ENCODE measurements at places on chromosomes 4 and X.

DNA sequence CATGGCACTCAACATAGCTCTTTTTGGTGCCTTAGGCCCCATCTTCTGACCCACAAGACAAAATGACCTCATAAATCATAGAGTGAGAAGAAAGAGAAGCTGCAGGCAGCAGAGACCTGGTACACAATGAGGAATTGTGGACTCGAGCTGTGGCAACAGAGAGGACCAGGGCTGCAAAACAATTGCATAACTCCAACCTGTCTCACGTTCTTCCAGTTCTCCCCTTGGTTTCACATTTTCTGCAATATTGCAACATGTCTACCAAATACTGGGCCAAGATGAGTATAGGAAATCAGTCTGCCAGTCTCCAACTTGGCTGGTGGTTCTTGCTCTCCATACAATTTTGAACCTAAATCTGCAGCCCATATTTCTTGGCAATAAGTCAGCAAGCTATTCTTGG lies 105.3 kb downstream of the KDR start:
- no peak for DNase-seq

GRCh38 chr4:17112292-17112659 lies 213.8 kb upstream of the LDB2 start:
- DNase-seq: peak; percentile 29

GRCh38 chr4:178198691-178199090 lies 756.5 kb upstream of the AGA start:
- no peak for DNase-seq

DNA sequence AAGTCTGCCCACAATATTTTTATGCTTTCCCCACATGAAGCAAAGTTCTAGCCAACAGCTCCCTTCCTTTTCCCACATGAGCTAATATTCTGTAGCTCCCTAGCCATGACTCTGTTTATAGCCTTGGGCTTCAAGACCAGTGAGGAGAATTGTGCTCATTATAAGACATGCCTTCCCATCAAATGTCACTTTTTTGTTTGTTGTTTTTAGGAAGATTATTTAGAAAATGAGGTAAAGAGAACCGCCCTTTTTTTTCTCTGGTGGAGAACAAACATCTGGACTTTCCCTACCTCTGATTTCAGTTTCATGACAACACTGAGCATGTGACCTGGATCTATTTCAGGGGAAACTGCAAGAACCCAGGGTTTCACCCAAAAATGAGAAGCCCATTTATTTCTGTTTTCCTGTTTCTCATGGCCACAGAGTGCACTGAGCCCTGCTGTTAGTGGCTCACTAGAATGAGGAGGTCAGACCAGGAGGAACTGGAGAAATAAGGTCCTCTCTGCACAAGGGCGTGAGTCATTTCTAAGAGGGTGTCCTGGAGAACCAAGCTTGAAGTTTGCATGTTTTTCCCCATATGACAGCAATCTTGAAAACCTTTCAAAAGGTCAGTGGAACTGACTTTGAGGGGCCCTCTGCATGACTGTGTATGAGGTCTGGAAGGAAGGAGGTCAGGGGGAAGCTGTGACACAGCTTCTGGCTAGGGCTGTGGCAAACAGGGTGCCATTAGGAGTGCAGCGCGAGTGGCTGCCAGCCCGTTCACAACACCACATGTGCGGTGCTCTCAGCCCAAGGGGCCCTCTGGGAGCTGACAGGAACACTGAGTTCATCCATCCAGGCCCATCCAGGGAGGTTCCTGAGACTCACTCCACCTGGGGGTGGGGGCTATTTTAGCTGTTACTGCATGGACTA lies 55.2 kb downstream of the CHST7 start:
- peak; percentile 35 for DNase-seq

GRCh38 chr4:56463711-56464110 lies 3.7 kb upstream of the SRP72 start:
- peak; percentile 31 for DNase-seq

GRCh38 chrX:12681047-12681446 lies 110.2 kb upstream of the PRPS2 start:
- no peak for DNase-seq

DNA sequence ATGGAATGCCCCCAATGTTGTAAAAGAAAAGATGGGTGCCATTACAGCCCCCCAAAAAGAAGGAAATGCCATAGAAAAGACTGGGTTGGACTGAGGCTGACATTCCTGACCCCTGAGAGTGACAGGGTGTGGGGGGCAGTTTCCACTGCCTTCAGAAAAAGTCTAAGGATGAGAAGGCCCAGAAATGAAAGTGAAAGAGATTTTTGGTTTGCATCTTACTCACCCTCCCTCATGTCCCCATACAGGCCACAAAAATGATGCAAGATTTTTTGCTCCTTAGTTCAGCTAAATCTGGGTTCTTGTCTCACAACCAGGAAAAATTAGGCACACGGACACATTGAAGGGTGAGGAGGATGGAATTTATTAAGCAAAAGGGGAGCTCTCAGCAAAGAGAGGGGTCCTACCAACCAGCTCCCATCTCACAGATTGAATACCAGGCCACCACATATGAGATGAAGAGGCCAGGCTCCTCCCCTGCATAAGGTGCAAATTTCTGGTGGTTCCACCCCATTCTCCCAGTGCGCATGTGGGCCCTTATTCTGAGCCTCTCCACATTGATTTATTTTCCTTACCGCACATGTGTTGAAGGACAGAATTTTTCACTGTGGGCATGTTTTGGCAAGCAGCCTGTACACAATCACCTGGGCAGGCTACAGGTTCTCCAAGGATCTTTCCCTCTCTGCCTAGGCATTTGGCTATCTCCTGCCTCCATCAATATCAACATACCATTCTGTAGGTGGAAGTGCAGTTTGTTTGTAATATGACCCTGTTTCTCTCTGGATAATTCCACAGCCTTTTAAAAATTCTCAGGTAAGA lies 18.8 kb downstream of the PPP4R3C start:
- no peak for DNase-seq

DNA sequence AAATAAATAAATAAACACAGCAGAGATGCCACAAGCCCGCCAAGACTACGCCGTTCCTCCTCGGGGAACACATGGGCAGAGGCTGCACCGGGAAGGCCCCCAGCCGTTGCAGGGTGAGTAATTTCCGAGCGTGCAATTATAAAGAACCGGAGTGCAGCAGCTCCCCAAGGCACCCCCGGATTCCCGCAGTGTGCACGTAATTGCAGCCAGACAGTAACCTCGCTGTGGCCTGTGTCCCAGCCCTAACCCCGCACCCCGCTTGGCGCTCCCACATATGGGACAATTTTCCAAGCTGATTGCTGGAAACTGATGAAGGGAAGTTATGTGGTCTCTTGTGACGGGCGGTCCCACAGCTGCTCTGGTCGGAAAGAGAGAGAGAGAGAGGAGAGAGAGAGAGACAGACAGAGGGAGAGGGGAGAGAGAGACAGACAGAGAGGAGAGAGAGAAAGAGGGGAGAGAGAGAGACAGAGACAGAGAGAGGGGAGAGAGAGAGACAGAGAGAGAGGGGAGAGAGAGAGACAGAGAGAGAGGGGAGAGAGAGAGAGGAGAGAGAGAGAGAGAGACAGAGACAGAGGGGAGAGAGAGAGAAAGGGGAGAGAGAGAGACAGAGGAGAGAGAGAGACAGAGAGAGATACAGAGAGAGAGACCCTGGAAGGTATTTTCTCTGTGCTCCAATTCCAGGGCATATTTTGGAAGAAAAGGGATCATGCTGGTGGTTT lies 275.4 kb downstream of the SHOX start:
- no peak for DNase-seq

DNA sequence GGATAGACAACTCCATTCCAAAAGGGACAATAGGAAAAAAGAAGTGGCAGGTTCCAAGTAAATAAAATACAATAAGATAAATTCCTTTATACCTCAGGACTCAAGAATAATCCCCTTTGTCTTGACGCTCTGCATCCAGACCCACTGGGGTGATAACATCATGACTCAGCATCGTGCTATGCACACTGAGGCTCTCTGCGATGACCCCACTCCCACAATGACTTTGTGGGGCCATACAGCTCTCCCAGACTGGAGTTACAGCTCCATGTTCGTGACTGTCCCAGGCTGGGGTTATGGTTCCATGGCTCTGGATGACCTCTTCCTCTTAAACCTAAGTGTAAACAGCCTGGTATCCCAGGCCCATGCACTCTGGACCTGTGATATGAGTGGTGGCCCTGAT lies 254.5 kb upstream of the ADGRL3 start:
- DNase-seq: no peak

DNA sequence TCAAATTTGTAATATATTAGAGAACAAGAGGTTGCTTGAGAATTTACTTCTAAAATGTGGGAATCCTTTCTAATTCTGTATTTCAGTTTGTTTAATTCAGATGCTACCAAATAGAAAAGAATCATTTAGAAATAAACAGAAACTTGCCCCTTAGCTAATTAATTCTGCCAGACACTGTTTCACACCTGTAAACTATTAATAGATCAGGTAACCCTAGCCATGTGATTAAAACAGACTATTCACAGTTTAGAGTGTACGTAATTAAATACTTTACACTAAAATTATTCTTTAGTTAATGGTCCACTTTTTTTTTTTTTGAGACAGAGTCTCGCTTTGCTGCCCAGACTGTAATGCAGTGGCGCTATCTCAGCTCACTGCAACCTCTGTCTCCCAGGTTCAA lies 124.0 kb downstream of the PTPN13 start:
- no peak for DNase-seq

GRCh38 chrX:140190441-140191108 lies 225.3 kb upstream of the CXorf66 start:
- DNase-seq: no peak

DNA sequence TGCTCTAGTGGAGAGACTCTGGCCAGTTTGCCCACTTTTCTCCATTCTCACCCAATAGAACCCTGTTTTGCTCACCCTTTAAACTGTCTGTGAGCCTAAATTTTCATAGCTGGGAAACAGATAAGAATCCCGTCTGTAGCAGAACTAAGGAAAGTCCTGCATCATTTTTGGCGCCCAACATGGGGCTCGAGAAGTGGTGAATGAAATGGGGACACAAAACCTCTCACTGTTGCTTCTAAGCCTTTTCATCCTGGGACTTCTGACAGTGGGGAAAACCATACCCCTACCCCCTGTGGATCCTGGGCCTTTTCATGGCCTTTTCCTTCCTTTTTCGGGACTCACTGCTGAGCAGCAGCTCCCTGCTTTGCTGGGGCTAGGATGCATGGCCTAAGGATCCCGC lies 189.9 kb downstream of the INPP4B start:
- DNase-seq: peak; percentile 46

DNA sequence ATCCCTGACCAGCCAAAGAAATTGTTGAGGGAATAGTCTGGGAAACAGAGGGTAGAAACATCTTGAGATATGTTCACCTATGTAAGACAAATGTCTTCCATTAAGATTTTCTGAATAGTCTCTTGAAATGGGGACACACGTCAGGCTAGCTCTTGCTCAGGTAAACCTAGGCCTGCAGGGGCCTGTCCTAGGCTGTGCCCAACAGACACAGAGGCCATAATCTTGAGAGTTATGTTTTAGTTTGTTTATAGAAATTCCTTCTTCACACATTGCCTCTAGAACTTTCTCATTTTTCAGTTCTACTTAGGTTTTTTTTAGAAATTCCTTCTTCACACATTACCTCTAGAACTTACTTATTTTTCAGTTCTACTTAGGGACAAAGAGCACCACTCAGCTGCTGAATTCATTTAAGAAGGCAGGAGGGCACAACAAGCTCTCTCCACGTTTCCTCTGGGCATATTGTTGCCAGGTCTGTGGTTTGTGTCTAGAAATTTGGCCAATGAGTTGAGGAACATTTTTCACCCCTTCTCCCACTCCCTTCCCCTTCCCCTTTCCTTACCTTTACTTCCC lies 94.9 kb downstream of the ARHGAP24 start:
- DNase-seq: no peak

- DNase-seq: no peak
Measured at GRCh38 chrX:8607326-8607725, 124.6 kb downstream of the ANOS1 start.

- no peak for DNase-seq
Measured at GRCh38 chr4:3688018-3688998, 77.9 kb upstream of the ADRA2C start.

- peak; percentile 47 for DNase-seq
Measured at GRCh38 chrX:31658360-31658759, 586.5 kb upstream of the FTHL17 start.

GRCh38 chr4:93960916-93961315 lies 132.4 kb downstream of the ATOH1 start:
- no peak for DNase-seq

GRCh38 chr4:91280551-91281290 lies 1023.0 kb upstream of the GRID2 start:
- DNase-seq: no peak

All from hematopoietic multipotent progenitor cell treated with erythropoietin and hydrocortisone succinate and interleukin-3 and kit ligand, for 4 days (in vitro differentiated cells).